Osteocyte (in vitro differentiated cells): ENCODE measurements at places on chromosomes 1 and 21.

- DNase-seq: no peak
Measured at GRCh38 chr1:32047701-32048100, 25.0 kb upstream of the TMEM39B start.

GRCh38 chr1:150772326-150772725 lies 6.7 kb upstream of the CTSS start:
- no peak for DNase-seq

DNA sequence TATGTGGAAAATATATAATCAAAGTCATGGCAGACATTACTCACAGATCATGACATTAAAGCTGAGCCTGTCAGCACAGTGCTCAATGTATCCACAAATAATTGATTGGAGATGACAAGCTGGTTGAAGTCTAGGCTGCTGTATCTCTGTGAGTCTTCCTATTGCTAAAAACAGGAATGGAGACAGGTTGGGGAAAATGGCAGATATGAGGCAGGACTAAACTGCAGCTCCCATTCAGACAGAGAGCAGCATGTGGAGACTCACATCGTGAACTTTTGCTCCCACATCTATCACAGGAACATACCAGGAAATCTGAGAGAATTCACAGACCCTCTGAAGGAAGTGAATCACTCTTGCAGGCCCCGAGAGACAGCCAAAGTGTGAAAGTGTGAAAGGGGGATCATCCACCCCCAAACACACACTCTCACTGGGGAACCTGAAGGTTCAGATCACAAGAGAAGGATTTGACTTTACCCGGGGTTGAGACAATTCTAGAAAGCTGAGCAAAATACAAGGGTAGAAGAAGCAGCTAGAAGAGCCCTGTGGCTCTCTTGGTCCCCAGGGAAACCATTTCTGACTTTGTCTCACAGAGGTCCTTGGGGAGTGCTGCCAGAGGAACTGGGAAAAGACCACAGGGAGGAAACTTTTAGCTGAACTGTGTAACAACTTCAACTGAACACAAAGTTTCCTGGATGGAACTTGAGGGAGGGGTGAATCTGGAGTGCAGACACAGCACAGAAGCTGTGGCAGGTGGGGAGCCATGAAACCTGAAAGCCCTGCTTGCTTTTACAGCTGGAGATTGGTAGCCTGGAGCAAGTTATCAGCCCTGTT lies 173.4 kb downstream of the S1PR1 start:
- DNase-seq: no peak

DNA sequence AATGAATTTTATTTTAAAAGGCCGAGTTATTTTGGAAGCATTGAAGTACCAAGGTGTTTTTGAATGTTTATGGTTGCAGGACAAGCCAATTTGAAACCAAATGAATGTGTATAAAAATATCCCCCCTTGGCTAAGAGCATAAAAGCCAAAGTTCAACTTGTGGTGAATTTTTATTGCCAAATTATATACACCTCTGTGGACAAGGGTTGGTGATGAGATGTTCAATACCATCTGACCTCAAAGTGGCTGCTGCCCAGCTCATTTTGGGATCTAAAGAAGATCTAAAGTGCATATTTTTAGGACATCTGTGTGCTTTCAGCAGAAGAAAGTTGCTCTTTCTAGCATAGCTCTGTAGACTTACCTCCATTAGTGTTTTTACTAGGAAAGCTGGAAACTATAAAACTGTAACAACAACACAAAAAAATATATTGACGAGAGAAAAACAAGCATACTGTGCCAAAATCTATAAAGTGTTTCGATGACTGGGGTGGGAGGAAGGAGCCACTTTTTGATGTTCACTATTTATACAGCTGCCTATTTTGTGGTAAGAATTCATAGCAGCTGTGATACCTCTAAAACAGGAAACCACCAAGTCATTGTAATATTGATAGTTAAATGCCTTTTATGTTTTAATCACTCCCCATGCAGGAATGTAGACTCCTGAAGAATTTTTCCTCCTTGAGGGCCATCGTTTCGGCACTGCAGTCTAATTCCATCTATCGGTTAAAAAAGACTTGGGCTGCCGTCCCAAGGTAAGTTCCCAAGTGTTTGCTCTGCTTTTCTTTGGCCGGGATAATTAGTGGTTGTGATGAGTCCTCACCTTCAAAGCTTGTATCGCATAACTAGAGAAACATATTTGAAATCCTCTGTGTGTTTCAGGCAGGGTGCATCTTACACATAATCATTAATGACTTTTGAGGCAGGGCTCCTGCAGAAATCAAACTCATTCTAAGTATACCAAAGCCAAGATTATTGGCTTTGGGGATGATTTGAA lies 83.2 kb downstream of the RGL1 start:
- DNase-seq: no peak

DNA sequence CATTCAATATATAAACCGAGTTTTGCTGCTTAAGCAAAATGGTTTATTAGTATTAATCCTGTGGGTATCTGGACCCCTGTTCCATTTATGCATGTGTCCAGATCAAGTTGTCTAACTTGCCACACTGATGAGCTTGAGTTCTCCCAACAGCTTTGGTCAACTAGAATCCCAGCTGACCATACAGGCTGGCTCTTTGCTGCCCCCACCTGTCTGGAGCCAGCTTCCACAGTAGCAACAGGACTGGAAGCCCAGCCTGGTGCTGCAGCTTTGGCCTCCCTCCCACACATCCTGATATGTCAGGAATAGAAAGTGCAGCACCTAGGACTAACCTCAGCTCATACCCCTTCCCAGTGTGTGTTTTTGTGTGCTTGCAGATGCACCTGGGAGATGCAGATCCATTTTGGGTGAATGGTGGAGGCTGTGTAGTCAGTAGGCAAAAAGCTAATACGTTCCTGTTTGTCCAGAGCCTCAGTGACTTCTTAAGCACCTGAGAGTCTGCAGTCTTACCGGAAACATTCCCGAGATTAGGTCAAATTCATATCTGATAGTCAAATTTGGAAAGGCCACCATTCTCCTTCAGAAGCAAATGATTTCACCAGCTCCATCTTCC lies 40.9 kb upstream of the BEND5 start:
- DNase-seq: no peak

GRCh38 chr1:36151134-36151844 lies 2.0 kb upstream of the TRAPPC3 start:
- no peak for DNase-seq

DNA sequence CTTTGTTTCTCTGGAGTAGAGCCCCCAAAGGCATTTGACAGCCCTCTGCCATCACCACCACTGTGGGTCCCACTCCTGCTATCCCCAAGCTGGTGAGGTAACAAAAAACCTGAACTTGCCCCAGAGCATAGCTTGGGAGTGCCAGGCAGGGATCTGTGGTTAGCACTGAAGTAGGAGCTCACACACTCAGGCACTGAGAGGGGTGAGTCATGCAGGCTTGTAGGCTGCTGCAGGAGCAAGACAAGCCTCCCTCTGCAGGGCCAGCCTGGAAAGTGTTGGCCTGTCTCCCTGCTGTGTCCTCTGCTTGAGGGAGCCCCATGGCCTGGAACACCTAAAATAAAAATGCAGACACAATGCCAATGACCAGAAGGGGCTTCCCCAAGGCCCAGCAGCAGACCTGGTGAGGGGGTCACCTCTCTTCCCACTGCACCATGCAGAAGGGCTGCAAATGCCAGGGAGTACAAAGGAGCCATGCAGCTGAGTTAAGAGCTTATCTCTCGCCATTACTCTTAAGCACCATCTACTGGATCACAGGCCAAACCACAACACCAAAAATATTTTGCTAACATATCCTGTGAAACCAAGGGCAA lies 108.9 kb upstream of the POGK start:
- DNase-seq: no peak

DNA sequence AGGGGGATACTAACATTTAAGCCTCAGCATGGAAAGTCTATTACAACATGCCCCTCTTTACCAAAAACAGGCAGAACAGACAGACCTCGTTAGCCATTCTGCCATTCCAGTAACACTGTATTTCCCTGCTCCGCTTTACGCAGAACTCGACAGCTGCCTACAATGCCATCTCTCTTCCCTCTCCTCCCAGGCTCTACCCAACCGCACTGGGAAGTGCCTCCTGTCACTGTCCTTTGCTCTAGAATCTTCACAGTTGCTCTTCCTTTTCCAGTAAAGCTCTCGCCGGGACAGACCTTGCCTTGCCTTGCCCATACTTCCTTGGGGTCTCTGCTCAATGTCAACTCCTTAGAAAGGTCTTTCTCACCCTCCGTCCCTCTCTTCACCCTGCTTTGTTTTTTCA lies 22.8 kb downstream of the COA6 start:
- no peak for DNase-seq

- DNase-seq: no peak
Measured at GRCh38 chr1:151036356-151036755, at the start of gene BNIPL. Gene BNIPL (plus strand): TSS chr1:151036586. CDS start chr1:151036726, 140 bp downstream.

- DNase-seq: no peak
Measured at GRCh38 chr1:31881688-31882000, 56.5 kb downstream of the PTP4A2 start.

DNA sequence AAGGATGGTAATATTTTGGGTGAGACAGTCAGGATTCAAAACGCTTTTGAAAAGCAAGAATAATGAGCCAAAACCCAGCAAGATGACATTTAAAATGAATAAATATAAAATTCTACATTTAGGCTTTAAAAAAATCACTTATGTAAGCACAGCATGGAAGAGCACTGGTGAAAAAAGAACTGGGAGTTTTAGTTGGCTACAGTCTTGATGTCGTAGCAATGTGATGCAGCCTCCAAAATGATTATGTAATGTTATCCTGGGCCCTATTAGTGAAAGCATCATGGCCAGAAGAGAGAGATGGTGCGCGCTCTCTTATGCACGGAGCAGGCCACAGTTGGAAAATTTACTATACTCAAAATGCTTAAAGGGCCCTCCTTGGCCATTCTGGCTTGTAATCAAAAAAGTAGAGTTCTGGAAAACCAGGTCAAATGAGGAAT lies 5.1 kb downstream of the KCNJ9 start:
- DNase-seq: no peak
